ENCODE measurements at places on chromosomes 4 and X.

GRCh38 chr4:2159931-2160330, 82.0 kb downstream of the HAUS3 start:
- no peak for DNase-seq

GRCh38 chr4:164438321-164438720, 315.6 kb upstream of the SMIM31 start:
- DNase-seq = no peak

- DNase-seq = no peak
These were observed 155.6 kb upstream of the PITX2 start for GRCh38 chr4:110778521-110778920.

DNA sequence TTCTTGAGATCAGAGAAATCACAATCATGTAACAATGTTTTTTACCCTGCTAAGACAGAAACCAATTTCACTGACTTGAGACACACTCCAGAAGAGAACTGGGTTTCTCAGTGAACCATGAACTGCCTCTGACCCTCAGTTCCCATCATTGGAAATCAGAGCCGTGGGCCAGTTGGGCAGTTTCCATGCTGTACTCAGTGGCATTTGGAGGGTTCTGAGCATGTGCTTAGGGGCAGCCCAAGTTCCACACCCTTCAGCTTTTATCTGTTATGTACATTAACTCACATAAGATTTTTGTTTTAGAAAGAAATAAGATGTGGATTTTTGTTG, 77.9 kb downstream of the BTC start:
- DNase-seq = no peak

GRCh38 chr4:7828793-7829301, 110.8 kb downstream of the AFAP1 start:
- no peak for DNase-seq

- no peak for DNase-seq
These were observed 6.2 kb downstream of the PNCK start for GRCh38 chrX:153667281-153667955.

GRCh38 chrX:114101081-114101480, 482.8 kb upstream of the HTR2C start:
- DNase-seq = no peak

- DNase-seq = no peak
These were observed 298.1 kb upstream of the SLC7A11 start for GRCh38 chr4:138540056-138540800.

DNA sequence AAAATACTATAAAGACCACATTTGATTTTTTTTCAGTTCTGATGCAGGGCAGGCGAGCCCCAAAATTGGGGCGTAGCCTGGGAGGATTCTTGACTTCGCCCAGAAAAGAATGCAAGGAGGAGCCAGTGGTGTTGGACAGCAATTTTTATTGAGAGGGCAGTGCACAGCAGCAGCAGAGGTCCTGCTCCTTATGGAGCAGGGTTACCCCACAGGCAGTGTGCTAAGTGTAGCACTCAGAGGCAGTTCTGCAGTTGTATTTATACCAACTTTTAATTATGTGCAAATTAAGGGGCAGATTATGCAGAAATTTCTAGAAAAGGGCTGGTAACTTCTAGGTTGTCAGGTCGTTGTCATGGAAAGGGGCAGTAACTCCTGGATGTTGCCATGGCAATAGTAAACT, 69.9 kb downstream of the GASK1B start:
- no peak for DNase-seq

DNA sequence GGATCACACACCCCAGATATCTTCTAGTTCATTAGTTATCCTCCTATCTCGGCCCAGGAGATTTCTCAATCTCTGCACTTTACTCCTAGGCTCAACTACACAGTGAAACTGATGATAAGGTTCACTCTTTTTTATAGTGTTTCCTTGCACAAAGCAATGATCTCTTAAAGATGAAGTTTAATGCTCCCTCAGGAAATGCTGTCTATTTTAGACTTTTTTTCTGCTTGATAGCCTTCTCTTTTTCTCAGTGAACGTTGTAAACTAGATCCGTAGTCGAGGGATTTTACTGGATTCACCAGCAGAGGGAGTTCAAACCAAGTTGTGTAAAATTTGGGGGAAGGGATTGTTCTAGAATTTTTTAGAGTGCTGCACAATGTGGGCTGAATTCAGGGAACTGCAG, 269.6 kb downstream of the GBA3 start:
- no peak for DNase-seq

DNA sequence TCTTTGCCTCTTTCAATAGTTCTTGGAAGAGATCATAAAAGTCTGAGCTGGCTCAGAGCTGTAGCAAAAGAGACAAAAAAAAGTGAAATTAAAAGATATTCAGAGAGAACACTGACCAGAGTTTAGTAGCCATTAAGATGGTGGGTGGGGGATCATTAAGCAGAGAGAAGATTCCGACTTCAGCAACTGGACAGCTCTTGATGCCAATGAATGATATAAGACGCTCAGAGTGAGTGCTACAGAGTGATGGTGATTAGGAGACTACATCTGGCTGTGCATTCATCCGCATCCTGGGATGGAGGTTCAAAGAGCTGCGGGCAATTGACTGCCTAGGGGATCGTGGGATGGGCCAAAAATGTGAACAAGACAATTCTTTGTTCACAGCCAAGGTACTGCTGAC, 178.5 kb downstream of the PACRGL start:
- no peak for DNase-seq

DNA sequence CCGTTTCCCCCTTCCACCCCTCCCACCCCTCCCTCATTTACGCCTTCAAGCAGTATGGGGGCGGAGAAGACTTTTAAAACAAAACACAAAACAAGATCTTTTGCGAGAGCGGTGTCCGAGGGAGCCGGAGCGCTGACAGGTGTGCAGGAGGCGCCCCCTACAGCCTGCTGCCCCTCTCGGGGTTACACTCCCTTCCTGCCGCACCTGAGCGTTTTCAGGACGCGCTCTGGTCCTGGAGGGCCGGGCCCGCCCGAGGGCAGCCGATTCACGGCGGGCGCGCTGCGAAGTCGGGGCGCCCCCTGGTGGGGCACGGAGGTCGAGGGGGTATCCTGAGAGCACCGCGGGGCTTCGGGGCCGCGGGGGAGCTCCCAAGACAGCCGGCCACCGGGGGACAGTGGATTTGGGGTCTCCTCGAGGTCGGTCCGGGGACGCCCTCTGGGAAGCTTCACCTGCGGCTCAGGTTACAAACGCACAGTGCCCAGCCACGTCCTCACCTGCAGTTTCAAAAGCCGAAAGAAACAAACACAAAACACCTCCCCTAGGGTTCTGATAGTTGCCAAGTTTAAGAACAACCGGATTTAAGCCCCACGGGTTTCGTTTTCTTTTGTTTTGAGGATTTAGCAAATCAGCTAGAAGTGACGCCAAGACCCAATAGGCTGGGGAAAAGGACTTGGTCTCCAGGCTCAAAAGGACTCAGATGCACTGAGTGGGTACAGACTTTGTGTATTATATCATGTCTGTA, 8.0 kb upstream of the NEUROG2 start:
- no peak for DNase-seq

DNA sequence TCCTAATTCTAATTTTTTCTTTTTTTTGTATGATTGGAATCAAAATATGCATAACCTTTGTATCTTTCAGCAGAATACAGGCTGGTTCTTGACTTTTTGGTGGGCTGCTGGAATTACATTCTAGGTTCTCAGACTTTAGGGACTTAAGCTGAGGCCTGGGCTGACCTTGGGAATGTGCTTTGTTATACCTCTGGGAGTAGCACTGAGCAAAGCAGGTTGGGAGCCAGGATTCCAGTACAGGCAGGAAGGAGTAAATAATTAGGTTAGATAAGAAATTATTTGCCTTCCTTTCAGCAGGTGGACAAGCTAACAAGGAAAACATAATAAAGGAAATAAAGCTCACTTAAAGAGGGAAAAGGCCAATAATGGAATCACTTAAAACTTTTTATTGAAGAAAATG, 49.9 kb upstream of the SLC4A4 start:
- DNase-seq = no peak

- no peak for DNase-seq
These were observed 832.5 kb upstream of the GRID2 start for GRCh38 chr4:91471280-91471679.

DNA sequence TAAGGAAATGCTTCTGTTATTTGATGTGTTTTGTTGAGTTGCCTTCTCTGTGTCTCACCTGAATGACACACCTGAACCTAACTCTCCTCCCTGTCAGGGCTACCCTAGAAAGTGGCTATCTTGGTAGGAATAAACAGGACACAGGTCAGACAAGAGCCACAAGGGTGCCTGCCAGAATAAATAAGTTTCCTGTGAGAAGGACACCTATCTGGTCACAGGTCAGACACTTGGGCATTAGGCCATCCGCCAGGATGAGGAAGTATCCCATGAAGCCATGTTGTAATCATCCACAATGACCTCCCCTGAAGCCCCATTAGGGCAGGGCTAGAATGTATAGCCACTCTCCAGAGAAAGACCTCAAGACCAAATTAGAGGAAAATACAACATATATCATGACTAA, 318.8 kb downstream of the ZNF674 start:
- DNase-seq = no peak

DNA sequence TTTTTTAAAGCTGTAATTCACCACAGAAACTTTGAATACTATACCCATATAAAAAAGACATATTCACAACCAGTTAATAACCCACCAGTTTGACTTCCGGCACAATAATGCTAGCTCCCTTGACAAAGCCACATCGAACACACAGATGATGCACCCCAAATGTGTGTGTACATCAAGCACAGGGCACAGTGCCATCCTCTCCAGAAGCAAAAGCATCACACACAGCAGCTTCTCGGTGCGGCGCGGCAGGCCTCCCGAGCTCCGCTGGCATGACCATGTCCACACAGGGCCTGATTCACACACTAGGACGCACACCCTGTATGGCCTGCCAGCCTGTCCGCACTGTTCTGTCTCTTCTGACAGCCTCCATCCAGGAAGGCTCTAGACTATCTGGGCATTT, 88.0 kb downstream of the LEF1 start:
- no peak for DNase-seq

GRCh38 chr4:1396806-1397455, 9.3 kb downstream of the NKX1-1 start:
- DNase-seq = no peak

GRCh38 chr4:165994701-165995100, 121.7 kb downstream of the TLL1 start:
- DNase-seq = no peak

GRCh38 chr4:140236654-140237169, 82.7 kb upstream of the MAML3 start:
- DNase-seq = no peak

DNA sequence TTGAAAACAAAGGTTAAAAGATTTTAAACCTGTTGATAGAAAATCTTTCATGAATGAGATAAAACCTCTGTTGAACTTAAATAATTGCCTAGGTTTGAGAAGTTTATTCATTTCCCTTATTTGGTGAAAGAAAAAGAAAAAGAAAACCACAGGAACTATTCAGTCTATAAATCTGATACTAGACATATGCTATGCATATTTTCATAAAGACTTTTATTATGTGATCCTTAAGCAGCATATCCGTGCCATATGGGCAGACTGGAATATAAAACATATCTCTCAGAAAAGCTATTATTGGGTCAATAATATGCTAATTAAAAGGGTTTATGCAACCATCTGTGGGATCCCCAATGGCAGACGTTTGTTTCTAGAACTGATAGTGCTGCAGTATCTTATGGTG, 178.7 kb downstream of the RASL11B start:
- DNase-seq = no peak

DNA sequence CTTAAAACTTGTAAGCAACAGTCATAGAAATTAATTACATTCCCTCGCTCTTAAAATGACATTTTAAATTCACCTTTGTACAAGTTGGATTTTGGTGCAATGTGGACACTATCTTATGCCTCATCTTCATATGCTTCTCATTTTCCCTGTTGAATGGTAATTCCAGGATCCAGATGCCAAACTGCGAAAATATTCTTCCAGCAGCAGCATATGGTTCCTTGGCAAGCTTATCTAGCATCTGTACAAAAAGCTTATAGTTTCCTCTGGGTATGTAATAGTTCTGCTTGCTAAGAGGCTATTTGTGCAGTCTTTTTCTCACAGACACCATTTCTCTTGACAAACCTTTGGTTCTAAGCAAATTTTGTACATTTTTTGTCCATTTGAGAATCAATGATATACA, 2079.7 kb upstream of the AGA start:
- no peak for DNase-seq

- DNase-seq = no peak
These were observed 455.4 kb upstream of the ADGRL3 start for GRCh38 chr4:60744767-60745166.

GRCh38 chr4:108535757-108536156, 84.6 kb upstream of the RPL34 start:
- DNase-seq = no peak

GRCh38 chr4:161121451-161121850, 1042.3 kb downstream of the FSTL5 start:
- DNase-seq = no peak

DNA sequence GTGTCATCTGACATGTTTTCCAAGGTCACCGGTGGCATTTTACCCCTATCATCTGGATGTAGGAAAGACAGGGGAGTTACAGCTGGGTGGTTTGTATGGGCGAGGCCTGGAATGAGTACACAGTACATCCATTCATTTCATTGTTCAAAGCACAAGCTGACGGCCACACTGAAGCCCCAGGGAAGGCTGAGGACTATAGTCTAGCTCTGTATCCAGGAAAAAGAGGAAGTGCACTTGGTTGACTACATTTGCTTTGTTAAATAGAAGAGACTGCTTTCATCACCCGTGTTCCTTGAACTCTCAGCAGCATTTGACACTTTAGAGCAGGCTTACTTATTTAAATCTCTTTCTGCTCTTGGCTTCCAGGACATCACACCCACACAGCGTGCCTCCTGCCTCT, 1041.0 kb upstream of the TENM3 start:
- no peak for DNase-seq

GRCh38 chr4:117889978-117890377, 144.3 kb upstream of the NDST3 start:
- DNase-seq = no peak

DNA sequence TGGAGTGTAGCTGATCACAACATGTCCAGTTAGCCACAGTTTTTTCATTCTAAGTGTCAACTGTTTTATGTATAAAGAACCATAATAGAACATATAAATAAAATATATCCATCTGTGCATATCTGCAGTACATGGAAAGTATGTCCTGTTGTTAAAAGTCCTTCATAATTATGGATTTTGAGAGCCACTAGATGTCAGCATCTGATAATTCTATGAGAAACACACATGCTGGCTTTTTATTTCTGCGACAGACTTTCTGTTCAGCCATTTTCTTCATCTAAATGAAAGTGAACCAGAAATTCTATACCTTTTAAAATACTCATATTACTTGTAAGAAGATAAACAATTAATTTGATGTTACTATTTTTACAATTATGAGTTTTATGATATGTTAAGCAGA, 251.5 kb downstream of the GPM6A start:
- DNase-seq = no peak

DNA sequence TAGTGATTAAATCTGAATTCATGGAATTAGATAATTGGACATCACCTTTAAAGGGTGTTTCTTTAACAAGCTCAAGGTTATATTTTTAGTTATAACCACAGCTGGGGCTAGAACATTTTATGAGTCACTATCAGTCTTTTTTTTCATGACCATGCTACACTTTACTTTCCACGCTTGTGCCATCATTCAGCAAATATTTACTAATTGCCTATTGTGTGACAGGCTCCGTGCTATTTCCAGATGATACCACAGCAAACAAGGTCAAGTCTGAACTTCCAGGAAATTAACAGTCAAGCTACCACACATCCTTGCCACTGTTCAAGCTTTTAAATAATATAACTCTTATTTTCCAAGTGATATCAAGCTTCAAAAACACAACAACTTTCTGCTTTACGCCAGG, 16.5 kb downstream of the SPANXN3 start:
- no peak for DNase-seq

Data from DMS79 (cell line).